Left colon (tissue), 2 donors: ENCODE measurements at places on chromosomes 5 and 9.

- no peak for DNase-seq
Measured at GRCh38 chr9:129390541-129390940, 212.5 kb upstream of the IER5L start.

DNA sequence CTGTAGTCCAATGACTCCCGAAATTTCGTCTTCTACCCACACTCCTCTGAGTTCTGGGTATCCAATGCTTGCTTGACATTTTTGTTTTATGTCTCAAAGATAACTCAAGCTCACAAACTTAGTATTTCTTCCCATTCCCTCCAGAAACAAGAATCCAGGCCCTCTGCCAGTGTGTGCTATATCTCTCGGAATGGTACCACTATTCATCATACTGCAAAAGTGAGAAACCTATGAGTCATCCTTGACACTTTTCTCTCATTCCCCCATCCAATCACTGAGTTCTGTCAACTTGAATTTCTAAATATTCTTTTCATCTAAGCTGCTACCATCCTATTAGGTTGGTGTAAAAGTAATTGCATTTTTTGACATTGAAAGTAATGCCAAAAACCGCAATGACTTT, 9.8 kb downstream of the SLC12A2 start:
- no peak for DNase-seq

- DNase-seq: peak; percentile 62
Measured at GRCh38 chr9:123929177-123929869, 603 bp downstream of the DENND1A start.

DNA sequence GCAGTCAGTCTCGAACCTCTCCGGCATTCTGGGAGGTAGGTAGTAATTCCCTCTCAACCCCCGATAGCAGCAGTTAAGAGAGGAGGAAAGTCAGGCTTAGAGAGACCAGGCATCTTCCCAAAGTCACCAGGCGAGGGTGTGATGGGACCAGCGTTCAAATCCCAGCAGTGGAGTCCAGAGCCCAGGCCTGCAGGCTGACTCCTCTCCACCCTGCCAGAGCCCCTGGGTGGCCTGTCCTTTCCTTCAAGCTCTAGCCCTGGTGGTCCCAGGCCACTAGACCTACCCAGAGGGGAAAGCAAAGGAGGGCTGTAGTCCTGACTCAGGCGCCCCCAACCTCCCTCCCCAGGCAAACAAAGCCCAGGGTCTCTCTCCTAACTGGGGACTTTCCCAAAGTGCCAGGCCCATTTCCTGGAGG, 4.2 kb upstream of the NR5A1 start:
- DNase-seq: no peak

GRCh38 chr5:109819878-109820277, 130.2 kb downstream of the MAN2A1 start:
- DNase-seq: no peak

DNA sequence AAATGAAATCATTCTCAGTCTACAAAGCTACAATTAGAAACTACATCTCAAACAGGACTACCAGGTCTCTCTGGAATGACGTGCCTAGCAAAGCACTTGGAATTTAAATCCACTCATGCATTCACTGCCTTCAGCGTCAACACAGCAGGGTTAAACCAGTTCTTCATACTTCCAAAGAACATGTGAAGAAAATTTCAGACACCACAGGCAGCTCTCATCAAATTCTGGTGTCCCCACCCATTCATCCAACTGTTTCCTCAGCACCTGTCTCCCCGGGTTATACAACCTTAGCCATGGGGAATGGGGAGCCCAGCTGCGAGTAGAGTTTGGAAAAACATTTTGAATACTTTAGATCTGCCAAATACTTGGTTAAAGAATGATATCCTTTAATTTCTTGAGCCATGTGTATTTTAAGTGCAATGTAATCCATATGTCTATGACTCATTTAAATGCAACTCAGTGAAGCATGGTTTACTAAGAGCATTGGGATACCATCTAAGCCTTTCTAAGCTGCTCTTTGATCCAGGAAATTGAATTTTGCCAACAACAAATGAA, 17.5 kb downstream of the ADAM19 start:
- no peak for DNase-seq

GRCh38 chr5:77140350-77140749, 53.3 kb upstream of the ZBED3 start:
- no peak for DNase-seq

GRCh38 chr5:158267228-158267627, 408.3 kb upstream of the CLINT1 start:
- no peak for DNase-seq

GRCh38 chr9:73151653-73152542, at the start of gene ANXA1:
TSS of gene ANXA1 (plus strand) at chr9:73151865. CDS start at chr9:73158536, 6,671 bp downstream.
- no peak for DNase-seq

DNA sequence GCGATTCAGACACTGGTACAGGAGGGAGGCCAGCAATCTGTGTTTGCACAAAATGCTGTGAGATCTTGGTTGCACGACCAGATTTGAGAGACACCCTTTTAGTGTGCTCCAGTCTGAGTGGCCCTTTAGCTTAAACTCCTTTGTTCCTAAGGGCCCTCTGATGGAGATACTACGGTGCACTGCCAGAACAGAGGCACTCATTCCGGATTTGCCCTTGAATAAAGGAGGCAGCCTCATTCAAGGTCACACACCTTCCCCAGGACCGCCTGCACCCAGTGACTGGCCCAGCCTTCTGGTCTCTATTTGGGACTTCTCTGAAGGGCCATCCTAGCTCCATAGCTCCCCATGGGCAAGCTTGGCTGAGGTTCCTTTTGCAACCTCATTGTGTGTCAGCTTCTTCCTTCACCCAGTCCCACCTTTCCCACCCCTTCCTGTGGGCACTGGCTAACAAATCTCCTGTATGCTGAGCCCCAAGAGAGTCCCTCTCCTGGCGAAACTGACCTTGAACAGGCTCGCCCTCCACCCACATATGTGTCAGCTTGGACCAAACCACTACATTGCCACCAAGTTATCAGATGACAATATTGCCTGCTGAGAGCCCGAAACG, 191.7 kb downstream of the GABBR2 start:
- no peak for DNase-seq

- DNase-seq: no peak
Measured at GRCh38 chr5:3414371-3414770, 181.3 kb upstream of the IRX1 start.

DNA sequence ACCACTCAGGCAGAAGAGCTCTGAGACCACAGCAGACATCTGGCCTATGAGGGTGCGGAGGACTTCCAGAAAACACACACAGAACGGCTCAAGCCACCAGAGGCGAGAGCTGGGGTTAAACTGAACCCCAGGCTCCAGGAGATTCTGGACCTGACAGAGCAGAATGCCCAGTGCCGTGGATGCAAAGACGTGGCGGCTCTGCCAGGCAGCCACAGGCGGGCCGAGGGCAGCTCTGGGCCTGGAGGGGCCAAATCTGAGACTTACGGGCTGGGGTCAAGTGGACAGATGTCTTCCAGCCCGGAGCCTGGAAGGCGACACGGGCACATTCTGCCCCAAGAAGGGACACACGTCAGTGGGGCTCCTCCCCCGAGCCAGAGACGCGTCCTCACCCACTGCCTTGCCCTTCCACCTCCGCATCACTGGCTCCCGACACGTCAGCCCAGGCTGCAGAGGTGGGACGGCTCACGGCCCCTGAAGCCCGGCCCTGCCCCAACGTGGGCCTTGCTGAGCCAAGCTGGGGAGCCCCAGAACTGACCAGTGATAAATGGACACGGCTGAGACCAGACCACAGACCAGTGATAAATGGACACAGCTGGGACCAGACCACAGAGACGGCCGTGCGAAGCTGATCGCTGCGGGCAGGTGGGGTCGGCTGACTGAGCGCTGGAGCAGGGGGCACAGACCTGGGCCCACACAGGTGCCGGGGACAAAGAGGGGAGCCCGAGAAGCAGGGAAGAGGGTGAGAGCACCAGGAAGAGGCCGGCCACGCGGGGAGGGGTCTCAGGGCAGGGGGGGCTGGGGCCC, 40.9 kb upstream of the NSMF start:
- DNase-seq: no peak

GRCh38 chr9:27276193-27277030, 20.5 kb downstream of the EQTN start:
- DNase-seq: no peak

DNA sequence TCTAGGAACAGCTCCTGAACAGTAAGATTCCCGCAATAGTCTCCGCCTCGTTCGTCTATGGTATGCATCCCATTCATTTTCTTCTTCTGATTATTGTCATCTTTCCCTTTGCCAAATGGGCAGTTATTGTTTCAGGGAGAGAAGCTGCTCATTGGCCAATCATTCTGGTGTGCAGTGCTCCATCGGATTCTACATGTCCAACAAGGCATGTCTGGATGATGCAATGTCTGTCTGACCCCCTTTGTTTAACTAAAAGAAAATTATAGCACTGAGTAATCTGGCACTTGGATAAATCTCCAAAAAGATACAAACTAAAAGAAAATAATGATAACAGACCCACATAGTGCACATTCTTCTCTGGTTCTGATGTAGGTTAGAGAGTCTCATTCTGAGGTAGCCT, 515.6 kb upstream of the DMAC1 start:
- no peak for DNase-seq

- DNase-seq: no peak
Measured at GRCh38 chr9:25964239-25964638, 286.0 kb upstream of the TUSC1 start.

- DNase-seq: no peak
Measured at GRCh38 chr5:137564398-137564961, 65.4 kb upstream of the SPOCK1 start.

DNA sequence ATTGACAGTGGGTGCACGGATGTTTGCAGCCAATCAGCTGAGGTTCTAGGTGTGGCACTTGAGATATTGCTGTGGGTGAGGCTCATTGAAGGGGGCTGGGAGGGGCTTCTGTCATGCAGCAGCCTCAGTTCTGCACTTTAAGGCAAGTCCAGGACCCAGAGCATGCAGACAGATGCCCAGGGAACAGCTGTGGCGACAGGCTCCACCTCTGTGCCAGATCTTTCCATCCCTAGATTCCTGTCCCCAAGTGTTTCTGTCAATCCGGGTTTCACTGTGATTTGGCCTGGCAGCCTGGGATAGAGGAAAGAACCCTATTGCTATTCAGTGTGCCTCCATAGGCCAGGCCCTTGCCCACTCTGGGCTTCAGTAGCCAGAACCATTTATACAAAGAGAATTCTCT, 20.8 kb upstream of the CERCAM start:
- no peak for DNase-seq

DNA sequence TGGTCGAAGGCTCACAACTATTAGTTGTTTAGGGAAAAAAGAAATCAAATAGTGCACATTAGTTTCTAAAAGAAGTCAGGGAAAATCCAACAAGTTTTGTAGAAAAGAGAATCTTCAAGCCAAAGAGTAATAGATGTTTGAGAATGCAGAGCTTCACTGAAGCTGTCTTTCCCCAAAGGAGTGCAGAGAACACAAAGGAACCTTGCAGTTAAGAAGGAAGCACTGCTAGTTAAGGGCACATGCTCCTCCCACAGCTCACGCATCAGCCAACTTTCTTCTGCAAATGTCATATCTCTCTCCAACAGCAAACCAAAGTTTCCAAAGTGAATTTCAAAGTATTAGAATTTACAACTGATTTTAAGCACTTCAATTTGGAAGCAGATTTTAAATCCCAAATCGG, 116.4 kb upstream of the FST start:
- no peak for DNase-seq

- DNase-seq: no peak
Measured at GRCh38 chr9:81384911-81385310, 304.4 kb downstream of the TLE1 start.
